ENCODE measurements at places on chromosomes 6 and 20.

DNA sequence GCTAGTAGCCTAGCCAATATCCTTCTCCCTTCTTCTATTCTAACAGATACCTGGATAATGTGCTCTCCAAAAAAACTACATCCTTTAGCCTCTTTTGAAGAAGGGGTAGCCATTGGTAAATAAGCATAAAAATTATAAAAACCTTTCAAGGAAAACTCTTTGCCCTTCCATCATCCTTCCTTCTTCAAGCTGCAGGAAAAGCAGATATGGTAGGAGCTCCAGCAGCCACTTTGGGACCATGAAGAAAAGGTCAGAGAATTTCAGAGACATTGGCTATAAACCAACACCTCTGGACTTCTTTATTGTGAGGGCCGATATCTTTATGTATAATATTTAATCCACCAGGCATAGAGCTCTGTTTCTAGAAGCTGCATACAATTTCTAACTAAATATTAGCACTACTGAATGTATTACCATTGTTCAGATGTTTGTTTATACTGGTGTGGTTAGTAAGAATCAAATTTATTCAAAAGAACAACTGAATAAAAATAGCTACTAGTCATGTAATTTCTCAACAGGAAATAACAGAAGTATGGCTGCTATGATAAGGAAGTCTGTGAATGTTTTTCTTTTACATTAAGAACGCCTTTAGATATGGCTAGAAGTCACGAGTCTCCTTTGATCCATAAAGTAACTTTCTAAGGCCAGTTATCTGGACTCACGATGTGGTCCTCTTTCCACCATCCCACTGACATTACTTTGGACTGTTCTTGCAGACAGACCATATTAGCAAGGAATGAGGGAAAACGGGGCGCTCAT lies 32.2 kb downstream of the MYLK4 start:
- no peak overlapping the region for H3K4me3 ChIP-seq
- DNase-seq = no peak
- H3K36me3 ChIP-seq = no peaks in the 10 kb centered on the region
- H3K4me1 ChIP-seq = no peaks in the 10 kb centered on the region

DNA sequence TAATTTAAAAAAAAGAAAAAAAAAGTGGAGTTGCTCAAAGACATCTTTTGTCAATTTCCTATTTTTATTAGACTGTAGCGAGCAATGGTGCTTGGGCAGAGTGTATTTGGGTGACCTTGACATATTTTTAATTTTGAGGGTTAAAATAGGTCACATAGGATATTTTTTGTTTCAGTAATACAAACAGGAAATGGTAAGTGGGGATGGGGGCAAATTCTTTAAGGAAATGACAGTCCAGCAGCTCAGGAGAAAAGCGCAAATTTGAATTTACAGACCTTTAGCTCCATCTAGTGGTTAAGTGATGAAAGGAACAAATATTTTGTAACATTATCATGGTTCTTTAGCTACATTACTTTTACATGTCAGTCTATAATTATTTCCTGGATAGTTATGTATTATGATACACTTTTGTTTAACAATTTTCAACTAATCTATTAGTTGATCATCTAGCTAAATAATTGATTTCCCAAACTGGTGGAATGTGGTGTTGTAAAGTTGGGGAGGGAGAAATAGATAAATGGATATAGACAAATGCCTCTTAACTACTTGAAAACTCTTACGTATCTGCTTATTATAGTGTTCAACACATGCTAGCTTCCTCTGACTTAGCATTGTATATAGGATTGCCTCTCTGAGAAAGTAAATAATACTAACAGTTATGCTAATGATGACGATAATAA lies 10.0 kb downstream of the CITED2 start:
- DNase-seq = no peak
- H3K27ac ChIP-seq = no peak overlapping the region
- H3K4me1 ChIP-seq = peaks cover 22% of the 10 kb centered on the region
- no peak overlapping the region for H3K4me3 ChIP-seq
- H3K36me3 ChIP-seq = no peaks in the 10 kb centered on the region
- no peaks in the 10 kb centered on the region for H3K27me3 ChIP-seq

- H3K36me3 ChIP-seq = no peaks in the 10 kb centered on the region
- no peaks in the 10 kb centered on the region for H3K27me3 ChIP-seq
- H3K4me1 ChIP-seq = peaks cover 4% of the 10 kb centered on the region
- H3K4me3 ChIP-seq = no peak overlapping the region
- DNase-seq = no peak
- no peak overlapping the region for H3K27ac ChIP-seq
These were observed 27.1 kb downstream of the TOMM6 start for GRCh38 chr6:41814629-41815028.

- DNase-seq = no peak
- H3K4me1 ChIP-seq = no peaks in the 10 kb centered on the region
- no peak overlapping the region for H3K27ac ChIP-seq
- H3K4me3 ChIP-seq = no peak overlapping the region
These were observed 10.1 kb upstream of the SSR1 start for GRCh38 chr6:7323074-7323473.

DNA sequence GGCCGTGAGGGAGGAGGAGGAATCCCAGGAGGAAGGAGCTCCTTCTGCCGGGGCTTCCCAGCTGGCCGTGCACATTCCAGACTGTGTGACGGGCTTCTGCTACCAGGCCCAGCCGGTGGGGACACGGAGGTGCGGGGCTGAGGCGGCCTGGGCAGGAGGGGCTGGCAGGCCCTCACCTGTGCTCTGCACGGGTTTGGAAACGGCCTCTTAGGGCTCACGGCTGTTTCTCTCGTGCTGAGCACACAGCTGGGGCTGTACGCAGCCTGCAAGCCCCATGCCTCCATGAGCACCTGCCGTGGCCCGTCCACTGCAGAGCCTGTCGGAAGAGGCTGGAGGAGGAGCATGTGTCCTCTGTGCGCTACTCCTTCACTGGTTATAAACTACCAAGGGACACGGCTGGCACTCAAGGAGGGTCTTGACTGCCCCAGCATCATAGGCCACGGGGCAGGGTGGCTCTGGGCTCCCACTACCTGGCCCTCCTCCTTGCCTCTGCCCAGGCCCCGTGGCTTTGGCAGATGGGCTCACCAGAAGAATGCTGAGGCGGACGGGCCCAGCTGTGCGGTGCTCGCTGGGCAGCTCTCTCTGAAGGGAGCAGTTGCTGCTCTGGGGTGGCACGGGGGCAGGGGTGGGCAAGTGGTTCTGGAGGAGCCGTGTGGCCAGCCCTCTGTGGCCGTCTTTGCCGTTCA lies 15.8 kb downstream of the NPEPL1 start:
- no peaks in the 10 kb centered on the region for H3K36me3 ChIP-seq
- no peak overlapping the region for H3K27ac ChIP-seq
- no peak for DNase-seq
- H3K27me3 ChIP-seq = no peaks in the 10 kb centered on the region
- no peak overlapping the region for H3K4me3 ChIP-seq

GRCh38 chr20:32796981-32797451 lies 22.7 kb upstream of the MAPRE1 start:
- no peaks in the 10 kb centered on the region for H3K27me3 ChIP-seq
- peaks cover 10% of the 10 kb centered on the region for H3K4me1 ChIP-seq
- no peaks in the 10 kb centered on the region for H3K36me3 ChIP-seq
- no peak overlapping the region for H3K27ac ChIP-seq
- no peak for DNase-seq
